ENCODE measurements at places on chromosomes 13 and 19.
A peak's percentile ranks its signal among the peaks of the same experiment; 100 is the strongest.

GRCh38 chr19:21202865-21203494, 61.1 kb downstream of the ZNF431 start:
- no peak for DNase-seq

GRCh38 chr19:3785451-3785937, 687 bp downstream of the MATK start:
- DNase-seq: no peak

DNA sequence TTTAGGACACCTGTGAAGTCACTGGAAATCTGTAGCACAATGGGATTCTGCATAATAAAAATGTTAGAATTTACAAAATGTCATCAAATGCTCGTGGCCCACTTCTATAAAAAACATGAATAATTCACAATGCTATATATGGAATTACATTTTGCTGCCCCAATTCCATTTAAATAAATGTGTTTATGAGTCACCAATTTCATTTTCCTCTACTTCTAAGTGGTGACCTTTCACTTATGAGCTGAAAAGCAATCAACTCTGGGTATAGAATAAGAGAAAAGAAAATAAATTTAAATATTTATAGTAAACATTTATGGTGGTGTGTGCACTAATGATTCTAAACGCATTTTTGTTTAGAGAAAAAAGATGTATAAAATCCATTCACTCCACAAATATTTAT, 516.7 kb upstream of the MIR17HG start:
- DNase-seq: no peak

- DNase-seq: no peak
Measured at GRCh38 chr13:36831291-36831690, 12.3 kb downstream of the RFXAP start.

DNA sequence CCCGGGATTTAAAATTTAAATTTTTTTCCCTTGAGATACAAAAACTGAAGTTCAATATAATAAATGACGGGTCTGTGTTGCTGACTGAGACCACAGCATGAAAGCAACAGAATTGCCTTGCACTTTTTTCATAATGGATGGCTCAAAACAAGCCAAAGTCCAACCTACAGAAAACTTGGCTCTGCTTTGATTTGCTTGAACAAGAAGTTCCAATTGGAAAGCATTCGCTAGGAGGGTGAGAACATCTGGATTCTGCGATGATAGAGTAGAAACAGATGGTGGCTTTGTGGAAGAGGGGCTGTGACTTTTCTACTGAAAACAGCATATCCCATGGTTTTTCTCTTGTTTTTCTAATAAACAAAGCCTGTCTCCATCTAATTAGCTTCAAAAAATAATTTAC, 46.4 kb downstream of the THSD1 start:
- no peak for DNase-seq

DNA sequence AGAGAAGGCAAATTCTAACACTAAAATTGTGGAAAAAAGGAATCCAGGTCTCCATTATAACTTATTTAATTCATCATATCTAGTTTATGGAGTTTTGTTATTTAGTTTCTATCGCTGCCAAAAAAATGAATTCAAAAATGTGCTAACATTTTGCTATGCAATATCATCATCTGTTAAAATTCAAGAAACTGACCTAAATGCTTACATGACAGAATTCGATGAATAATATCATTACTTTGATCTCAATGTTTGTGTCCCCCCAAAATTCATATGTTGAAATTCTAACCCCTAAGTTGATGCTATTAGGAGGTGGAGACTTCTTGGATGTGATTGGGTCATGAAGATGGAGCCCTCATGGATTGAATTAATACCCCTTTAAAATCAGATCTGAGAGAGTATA, 775.0 kb downstream of the PCDH17 start:
- DNase-seq: no peak

DNA sequence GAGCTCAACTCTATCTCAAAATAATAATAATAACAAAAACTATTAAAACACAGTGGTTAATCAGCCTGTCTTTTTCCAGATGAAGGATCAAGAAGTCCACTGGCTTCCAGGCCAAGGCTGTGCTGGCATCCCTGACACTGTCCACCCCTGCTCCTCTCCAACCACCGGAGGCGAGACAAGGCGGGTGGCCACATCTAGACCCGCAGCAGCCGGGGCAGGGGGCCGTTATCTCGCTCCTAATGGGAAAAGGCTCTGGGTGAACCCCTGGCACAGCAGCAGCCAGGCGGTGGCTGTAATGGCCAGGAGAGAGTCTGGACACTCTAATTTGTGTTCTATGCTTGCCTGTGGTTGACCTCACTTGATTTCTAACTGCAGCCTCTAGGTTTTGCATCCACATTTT, 158.0 kb upstream of the SOX1 start:
- DNase-seq: no peak

- no peak for DNase-seq
Measured at GRCh38 chr13:70668293-70668692, 560.0 kb upstream of the KLHL1 start.

DNA sequence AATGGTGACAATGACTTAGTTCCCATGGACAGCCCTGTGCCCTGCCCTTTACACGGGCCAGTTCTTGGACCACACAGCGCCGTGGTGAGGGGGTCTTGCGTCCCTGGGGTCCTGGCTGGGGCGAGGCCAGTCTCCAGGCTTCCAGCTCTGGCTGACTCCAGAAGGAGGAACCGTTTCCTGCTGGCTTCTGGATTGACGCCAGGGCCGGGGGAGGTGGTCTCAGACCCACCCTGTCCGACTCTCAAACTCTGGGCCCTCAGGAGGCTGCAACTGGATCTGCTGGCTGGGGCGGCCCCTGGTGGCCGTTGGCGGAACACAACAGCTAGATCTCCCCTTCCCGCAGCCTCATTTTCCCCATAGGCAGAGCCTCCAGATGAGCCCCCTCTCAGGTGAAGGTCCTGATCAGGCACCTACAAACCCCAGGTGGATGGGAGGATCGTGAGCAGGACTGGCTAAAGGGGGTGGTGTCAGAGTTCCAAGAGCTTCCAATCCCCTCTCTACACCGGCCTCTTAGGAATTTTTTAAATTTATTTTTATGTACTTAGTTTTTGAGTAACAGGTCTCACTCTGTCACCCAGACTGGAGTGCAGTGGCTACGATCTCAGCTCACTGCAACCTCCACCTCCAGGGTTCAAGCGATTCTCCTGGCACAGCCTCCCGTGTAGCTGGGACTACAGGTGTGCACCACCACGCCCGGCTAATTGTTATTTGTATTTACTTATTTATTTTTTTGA, 8.0 kb downstream of the CCDC194 start:
- no peak for DNase-seq

DNA sequence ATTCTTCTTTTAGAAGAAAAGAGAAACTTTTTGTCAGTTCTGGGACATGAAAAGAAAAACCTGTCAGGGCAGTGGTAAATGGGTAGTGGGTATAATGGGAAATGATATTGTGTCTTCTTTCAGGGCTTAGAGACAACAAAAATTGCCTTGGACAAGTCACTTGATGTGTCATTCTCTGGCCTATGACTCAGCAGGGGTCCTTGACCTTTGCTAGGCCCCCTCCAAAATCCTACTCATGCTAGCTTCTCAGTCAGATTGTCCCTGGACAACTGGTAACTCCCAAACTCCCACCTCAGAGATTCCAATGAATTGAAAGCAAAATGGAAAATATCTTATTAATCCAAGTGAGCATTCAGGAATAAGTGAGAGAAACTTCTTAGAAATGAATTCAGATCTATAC, 258.8 kb upstream of the SPRY2 start:
- DNase-seq: no peak

GRCh38 chr19:39941615-39942365, 7.4 kb upstream of the FCGBP start:
- DNase-seq: no peak

DNA sequence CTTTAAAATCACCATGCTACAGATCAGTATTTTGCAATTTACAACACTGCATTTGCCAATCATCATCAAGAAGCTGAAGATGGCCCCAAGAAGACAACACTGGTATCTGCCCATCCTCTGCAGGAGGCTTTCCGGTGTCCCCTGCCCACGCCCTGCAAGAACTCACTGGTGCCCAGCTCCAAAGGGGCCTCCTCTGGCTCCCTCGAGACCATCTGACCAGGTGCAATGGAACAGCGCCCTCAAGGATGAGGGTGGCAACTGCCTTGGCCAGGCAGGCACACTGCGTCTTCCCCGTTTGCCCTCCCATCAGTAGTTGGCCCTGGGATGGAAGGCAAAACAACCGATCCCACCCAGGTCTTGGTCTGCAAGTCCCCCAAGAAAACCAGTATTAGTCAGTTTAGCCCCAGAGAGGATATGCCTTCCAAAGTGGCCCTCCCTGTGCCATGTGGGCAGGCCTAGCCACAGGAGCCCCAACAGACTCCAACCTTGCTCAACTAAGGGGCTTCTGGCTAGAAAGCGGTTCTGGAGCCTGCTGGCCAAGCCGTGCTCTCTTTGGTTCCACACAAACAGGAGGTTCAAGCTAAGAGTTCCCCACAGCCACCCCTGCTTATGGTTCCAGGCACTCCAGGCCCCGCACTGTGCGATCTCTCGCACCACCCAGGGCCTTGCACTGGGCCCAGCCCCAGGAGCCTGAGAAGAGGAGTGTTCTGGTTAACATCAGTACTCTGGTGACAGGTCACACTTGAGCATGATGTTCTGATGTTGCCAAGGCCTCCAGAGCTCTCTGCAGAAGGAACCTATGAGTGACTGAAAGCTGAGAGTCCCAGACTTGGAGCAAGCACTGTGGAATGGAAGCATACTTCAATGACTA, 4.7 kb downstream of the PCID2 start:
- no peak for DNase-seq

GRCh38 chr13:42594481-42595252, 20.7 kb downstream of the TNFSF11 start:
- DNase-seq: no peak

GRCh38 chr13:49367640-49368422, 76.0 kb downstream of the CAB39L start:
- no peak for DNase-seq

DNA sequence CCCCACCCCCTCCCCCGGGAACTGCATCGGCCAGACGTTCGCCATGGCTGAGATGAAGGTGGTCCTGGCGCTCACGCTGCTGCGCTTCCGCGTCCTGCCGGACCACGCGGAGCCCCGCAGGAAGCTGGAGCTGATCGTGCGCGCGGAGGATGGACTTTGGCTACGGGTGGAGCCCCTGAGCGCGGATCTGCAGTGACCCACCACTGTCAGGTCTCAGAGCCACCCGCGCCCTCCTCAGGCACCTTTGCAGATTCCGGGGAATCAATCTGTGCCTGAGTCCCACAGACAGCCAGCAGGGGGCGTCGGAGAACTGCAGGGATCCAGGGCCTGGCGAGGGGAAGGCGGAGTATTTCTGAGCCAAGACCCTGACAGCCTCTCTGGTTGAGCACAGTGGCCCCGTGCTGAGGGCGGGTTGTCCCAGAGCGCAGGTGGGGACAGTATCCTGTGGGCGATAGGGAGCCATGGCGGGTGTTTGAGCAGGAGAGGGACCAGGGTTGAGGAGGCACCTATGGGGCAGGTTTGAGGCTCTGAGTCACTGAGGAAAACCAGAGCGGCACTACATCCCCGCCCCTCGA, 30.4 kb upstream of the CYP4F8 start:
- DNase-seq: peak; percentile 11

DNA sequence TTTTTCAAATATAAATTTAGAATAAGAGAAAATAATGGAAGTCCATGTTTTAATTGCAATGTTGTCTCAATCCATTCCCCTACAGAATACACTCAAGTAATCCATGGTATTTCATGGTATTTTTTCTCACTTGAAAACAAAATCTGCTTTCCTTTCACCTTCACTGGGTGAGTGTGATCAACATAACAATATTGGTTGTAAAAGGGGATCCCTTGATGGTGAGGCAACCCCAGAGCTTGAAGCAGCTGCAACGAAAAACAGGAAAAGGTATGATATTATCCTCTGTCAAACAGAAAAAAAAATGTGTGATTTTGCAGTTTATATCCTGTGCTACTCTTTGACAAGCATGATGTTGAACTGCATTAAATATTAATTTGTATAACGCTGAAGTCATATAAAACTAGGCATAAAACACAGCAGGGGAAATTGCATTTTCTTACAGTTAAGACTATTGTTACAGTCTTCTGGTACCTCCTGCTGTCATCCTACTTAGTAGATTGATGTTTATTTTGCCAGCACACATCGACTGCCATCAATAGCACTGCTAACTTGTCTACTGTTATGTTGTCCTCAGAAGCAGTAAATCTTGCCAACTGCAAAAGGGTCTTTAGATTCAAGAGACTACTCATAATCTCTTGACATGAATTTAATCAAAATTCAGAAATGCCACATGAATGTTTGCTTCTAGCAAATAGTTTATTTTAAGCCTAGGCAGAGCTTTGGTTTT, 373.1 kb upstream of the MIR17HG start:
- DNase-seq: no peak

- DNase-seq: no peak
Measured at GRCh38 chr13:34217343-34218025, 399.5 kb downstream of the RFC3 start.

GRCh38 chr13:99374169-99374991, 67.2 kb upstream of the GPR183 start:
- DNase-seq: no peak

GRCh38 chr13:52195401-52195837, 36.0 kb upstream of the NEK3 start:
- peak; percentile 39 for DNase-seq

DNA sequence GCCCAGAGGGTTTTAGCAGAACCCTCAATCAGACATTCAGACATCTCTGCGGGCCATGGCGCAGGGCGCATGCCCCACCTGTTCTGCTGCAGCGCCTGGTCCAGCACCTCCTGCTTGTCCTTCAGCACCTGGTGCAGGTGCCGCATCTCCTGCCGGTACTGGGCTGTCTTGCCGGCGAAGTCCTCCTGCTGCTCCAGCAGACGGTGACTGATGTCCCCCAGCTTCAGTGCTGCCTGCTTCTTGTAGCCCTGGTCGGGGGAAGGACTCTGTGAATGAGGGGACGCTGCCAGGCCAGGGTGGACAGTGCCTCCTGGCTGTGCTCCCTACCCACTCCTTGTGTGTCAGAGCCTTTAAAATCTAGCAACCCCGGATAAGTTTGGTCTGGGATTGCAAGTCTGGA, 12.2 kb upstream of the SLC7A9 start:
- no peak for DNase-seq

GRCh38 chr13:96044238-96044637, 9.0 kb downstream of the UGGT2 start:
- DNase-seq: no peak

GRCh38 chr19:29278716-29279115, 65.8 kb upstream of the UQCRFS1 start:
- DNase-seq: no peak

DNA sequence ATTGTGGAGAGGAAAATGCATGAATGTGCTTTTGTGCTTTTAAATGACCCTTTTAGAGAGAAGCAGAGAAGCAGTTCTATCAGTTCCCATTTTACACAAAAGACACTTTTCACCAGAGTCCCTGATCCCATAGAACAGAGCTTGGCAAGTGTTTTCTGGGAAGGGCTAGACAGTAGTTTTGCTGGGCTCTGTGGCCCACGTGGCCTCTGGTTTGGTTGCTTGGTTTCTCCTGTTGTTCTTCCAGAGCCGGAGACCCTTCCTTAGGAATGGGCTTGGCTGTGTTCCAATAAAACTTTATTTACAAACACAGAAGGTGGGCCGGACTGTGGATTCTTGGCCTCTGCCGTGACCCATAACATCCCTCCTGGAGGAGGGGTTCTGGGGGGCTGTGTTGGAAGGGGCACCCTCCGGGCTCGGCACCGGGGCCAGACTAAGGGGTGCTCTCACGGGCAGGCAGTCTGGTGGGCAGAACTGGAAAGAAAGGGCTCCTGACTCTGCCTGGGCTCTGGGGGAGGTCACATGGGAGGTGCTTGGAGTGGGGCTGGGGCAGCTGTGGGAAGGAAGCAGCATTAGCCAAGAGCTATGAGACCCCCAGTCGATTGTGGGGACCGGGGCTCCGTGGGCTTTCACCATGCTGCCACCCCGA, 3.2 kb downstream of the SPPL2B start:
- no peak for DNase-seq
